ENCODE measurements at places on chromosomes 4 and X.

DNA sequence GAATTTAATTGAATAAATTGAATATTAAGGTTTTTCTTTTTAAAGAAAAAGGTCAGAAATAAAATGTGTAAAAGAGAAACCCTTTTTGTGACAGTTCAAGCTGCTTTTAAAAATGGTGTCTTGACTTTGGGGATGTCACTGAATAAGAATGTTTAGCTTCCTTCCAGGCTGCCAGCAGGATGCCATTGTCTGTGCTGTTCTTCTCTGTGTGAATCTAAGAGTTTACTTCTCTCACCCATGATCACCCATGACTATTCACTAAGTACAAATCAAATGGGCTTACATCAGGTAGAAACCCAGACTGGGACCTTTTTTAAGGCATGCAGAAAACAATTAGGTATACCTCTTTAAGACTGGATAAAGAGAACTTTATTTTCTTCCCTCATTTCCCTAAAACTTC, 115.3 kb downstream of the DACH2 start:
- DNase-seq = no peak

GRCh38 chr4:14767142-14767541, 235.1 kb upstream of the CPEB2 start:
- no peak for DNase-seq

DNA sequence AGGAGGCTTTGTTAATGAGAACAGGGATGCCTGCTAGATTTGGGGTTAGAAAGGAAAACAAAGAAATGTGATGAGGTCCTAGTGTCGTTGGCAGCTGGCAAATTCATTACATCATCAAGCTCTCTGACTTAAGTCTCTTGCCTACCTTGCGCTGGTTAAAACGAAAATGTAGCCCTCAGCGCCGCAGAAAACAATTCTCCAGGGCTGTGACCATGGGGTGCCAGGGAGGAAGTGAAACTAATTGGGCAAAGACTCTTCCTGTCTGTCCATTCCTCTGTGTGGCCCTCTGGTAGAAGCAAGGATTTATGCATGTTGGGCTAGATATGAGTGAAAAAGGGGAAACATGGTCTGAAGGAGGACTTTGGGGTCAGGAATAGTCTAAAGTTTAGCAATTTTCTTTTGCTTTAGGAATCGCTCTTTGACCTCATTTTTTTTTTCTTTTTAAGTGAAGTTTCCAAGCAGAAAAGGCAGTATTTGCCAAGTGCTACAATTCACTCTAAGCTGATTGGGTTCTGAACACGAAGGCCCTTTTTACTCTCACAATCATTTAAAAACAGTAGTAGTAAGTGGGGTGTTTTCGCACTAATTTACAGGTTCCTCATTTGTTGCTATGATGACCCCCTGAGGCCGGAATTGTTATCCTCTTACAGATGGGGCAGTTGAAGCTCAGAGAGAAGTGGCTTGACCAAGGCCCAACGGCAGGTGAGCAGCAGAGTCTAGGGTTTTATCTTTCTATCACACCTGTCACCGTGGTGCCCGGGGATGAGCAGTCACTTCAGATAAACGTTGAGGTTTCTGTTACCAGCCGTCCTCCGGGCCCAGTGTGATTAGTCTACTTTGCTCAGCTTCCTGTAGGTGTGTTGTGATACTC, 27.3 kb upstream of the CHRNA9 start:
- DNase-seq = no peak

DNA sequence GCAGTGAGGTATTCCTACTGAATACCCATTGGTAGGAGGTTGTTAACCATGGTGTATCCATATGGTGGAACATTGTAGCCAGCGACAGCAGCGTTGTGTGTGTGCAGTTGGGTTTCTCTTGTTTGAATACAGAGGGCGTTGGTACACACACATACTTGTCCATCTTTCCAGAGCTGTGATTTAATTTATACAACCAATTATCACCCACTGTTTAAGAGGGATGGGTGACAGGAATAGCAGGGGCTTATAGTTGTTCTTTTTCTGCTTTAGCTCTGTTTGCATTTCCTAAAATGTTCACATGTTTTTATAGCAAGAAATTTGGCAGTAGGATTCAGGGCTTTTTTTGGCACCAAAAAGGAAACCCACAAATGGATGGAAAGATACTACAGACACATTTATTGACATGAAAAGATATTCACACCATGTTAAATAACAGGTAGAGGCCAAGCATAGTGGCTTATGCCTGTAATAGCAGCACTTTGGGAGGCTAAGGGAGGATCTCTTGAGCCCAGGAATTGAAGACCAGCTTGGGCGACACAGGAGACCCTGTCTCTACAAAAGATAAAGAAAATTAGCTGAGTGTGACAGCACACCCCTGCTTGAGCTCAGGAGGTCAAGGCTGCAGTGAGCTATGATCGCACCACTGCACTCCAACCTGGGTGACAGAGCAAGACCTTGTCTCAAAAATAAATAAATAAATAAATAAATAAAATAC, 60.6 kb downstream of the TNIP2 start:
- DNase-seq = no peak

DNA sequence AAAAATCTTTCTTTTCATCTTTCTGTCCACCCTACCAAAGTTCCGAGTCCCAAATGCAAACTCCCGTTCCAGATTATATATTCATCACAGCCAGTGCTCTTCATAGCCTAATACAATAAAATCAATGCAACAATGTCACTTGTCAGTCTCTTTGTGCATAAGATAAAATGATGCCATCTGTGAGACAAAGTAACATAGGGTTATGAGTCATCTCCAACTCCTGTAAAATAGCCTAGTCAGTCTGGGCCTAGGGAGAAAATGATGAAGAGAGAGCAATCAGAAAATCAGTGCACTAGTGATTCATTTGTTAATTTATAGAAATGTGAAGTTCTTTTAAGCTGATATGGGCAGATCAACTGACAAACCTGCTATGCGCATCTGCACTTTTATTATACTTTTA, 689.1 kb upstream of the DIAPH2 start:
- DNase-seq = no peak

GRCh38 chr4:79584902-79585301, 176.9 kb upstream of the GK2 start:
- DNase-seq = no peak

GRCh38 chrX:100512471-100512870, 72.3 kb upstream of the TNMD start:
- no peak for DNase-seq

- DNase-seq = no peak
Observed at GRCh38 chr4:80103629-80104028, 30.6 kb upstream of the ANTXR2 start.

DNA sequence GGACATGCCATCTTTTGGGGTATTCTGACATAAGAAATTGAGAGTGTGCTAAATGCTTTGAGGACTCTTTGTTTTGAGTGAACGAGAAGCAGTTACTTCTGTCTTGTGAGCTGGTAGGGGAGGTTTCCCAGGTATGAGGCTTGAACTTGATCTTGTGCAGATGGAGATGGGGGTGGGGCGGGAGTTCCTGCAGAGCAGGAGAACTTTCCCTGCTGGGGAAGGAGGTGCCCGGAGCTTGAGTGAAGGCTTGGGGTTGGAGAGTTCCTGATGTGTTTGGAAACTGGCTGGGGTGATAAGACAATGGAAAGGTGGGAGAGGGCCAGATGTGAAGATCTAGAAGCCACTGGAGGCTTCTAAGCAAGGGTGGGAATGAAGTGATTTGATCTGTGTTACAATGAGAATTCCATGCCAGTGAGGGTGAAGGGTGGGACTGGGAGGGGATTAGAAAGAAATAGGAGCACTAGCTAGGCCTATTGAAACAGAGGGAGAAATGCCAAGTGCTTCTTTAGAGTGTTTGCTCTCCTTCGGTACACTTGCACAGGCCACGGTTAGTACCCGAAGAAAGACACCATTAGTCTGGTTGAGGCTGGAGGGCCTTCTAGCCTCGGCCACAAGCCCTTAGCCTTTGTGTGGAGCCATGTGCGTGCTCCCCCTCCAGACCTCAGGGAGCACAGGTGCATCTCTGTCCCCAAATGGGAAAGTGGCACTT, 103.5 kb upstream of the STOX2 start:
- DNase-seq = no peak

DNA sequence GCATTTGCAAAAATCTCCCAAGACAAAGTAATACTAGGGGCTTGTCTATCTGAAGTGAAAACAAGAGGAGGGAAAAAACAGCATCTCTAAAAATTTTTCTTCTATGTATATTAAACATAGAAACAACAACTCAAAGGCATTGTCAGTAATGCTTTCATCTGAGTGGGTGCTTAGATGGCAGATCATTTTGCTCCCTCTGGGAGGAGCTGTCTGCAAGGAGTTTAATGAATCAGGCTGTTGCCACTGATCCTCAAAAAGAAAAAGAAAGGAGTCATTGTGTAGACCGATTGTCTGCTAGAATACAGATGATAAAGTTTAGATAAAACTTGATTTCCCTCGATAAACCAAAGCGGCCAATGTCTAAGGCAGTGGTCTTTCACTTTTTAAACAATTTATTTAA, 49.7 kb upstream of the KLHL8 start:
- DNase-seq = no peak

DNA sequence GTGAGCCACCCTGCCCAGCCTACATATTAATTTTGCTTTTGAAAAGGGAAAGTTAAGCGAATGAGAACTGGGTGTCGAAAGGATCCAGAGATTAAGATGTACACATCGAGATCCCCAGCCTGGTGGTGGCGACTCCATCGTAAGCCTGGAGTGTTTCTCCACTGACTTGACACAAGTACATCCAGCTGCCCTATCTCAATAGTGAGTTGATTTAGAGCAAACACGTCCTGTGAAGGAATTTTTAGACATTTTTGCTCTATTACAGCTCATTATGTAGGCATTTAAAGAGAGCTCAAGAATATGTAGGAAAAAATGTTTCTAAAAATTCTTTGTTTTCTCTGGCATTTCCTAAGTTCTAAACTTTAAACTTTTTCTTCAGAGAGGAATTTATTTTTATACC, 11.7 kb upstream of the CLDN34 start:
- DNase-seq = no peak

- DNase-seq = no peak
Observed at GRCh38 chr4:1406981-1407656, 877 bp upstream of the NKX1-1 start.

- DNase-seq = no peak
Observed at GRCh38 chr4:11532138-11532537, 103.4 kb upstream of the HS3ST1 start.

GRCh38 chr4:93403571-93403970, 425.0 kb upstream of the ATOH1 start:
- no peak for DNase-seq

- DNase-seq = no peak
Observed at GRCh38 chr4:13912436-13912925, 285.0 kb upstream of the BOD1L1 start.

GRCh38 chr4:70538869-70539268, 20.5 kb downstream of the AMTN start:
- DNase-seq = no peak

GRCh38 chr4:118972167-118972566, 83.5 kb downstream of the SYNPO2 start:
- no peak for DNase-seq

DNA sequence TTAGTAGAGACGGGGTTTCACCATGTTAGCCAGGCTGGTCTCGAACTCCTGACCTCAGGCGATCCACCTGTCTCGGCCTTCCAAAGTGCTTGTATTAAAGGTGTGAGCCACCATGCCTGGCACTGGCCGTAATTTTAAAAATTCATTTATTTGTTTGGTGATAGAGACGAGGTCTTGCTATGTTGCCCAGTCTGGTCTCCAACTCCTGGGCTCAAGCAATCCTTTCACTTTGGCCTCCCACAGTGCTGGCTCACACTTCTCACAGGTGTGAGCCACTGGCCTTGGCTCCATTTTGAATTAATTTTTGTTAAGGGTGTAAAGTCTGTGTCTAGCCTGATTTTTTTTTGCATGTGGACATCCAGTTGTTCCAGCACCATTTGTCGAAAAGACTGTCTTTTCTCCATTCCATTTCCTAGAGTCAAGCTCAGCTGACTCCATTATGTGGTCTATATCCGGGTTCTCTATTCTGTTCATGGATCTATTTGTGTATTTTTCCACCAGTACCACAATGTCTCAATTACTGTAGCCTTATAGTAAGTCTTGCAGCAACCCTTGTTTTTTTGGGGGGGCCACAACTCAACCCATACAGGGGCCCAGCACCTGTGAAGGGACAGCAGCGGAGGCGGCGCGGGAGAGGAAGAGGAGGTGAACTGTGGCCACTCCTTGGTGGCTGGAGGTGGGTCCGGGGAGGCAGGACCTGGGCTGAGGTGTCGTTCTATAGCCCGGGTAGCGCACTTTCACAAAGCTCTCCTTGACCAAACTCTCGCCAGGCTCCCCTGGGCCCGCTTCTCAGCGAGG, 1.5 kb upstream of the NSD2 start:
- DNase-seq = no peak

- no peak for DNase-seq
Observed at GRCh38 chr4:3237266-3237665, 11.7 kb upstream of the MSANTD1 start.

DNA sequence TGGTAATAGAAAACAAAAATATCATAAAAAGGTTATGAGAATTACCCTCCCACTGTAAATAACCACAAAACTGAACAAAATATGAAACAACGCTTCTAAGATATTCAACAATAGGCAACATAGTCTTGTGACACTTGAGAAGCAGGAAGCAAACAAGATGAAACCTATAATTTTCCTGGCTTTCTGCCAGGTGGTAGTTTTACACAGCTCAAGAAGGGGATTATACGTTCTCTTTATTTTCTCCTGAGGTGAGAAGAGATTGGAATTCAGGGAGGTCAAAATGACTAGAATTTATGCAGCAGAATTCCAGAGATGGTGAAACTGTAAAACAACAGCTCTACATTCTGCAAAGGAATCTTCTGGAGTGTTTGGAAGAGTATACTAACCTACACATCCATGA, 186.0 kb downstream of the HHIP start:
- DNase-seq = no peak

DNA sequence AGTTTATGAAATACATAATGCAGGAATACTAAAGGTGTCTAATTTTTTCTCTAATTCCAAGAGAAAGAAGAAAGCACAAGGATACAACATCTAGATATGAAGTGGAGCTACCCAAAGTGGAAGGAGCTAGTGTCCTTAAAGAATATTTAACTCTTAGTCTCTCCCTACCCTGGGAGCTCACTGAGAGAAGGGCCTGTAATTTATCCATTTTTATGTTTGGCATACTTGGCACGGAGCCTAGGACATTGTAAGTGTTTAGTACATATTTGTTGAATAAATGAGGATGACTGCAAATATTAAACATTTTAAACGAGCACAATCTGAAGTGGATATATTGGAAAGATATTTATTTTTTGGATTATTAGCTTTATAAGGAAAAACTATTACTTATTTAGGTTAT, 674.8 kb downstream of the IQCM start:
- DNase-seq = no peak

DNA sequence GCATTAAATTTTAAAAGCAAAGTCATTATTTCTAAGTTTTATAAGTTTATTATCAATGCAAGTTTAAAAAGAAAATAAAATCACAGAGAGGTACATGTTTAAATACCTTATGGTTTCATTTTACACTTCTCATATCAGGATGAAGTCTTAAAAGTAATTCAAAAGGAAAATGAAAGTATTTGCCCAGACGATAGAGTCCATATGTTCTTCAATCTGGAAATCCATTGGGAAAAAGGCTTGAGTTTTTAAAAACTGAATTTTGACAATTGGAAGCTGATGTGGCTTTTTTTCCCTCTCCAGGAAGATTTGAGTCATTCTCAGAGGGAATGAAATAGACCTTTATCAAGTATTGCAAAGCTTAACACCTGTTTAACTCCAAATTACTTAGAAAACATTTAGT, 37.1 kb downstream of the MAB21L2 start:
- DNase-seq = no peak

Measured in C1 segment of cervical spinal cord (tissue), 14 donors.